ENCODE measurements at places on chromosomes 3 and 15.

GRCh38 chr3:168850109-168850508 lies 754.4 kb upstream of the GOLIM4 start:
- DNase-seq: no peak

DNA sequence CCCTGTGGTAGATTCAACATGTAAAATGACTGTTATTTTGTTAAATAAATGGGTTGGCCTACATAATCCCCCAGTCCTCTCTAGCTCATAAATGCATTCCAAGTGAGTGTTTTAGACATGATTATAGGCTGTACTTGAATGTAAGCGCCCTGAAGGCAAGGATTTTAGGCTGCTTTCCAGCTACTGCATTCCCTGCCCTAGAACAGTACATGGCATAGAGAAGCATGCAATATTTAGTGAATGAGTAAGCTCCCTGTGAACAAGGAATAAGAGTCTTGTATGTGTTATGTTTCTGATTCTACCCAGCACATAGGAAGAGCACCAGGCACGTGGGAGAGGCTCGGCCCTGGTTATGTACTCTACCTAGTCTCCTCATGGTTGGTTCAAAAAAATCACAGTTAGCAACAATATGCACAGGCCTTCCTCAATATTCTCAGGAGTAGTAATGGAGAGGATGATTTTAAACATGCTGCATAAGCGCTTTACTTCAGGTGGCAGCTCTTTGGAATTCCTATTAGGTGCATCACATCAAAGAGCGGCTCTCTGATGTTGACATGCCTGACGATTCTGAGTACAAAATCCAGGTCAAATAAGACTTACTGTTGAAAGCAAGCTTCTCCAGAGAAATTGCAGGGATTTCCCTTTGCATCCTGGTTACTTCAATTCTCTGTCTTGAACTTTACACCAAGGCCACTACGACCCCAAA lies 456.6 kb downstream of the MAGI1 start:
- DNase-seq: no peak

DNA sequence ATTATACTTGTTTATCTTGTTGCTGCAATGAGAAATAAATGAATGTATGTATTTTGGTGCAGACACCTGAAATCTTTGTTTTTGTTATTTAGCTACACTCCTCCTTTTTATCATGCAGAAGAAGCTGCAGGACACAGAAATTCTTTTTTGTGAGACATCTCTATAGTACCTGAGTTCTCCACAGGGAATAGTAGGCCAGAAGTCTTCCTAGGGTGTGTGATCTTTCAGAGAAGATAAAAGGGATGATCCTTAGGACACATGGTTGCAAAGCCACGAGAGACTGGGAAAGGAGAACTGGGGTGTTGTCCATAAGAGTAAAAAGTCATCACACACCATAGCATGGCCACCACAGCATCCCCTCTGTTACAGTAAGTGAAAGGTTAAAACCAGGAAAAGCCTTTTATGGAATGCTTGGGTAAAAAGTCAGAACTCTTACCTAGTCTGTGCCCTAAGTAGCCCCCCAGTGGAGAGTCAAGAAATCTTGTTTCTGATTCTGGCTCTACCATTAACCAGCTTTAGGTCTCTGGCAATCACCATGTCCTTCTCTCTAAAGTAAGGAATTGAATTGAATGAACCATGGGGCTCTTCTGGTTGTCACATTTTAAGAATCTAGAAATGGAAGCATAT lies 31.9 kb upstream of the ADGRG7 start:
- DNase-seq: no peak

DNA sequence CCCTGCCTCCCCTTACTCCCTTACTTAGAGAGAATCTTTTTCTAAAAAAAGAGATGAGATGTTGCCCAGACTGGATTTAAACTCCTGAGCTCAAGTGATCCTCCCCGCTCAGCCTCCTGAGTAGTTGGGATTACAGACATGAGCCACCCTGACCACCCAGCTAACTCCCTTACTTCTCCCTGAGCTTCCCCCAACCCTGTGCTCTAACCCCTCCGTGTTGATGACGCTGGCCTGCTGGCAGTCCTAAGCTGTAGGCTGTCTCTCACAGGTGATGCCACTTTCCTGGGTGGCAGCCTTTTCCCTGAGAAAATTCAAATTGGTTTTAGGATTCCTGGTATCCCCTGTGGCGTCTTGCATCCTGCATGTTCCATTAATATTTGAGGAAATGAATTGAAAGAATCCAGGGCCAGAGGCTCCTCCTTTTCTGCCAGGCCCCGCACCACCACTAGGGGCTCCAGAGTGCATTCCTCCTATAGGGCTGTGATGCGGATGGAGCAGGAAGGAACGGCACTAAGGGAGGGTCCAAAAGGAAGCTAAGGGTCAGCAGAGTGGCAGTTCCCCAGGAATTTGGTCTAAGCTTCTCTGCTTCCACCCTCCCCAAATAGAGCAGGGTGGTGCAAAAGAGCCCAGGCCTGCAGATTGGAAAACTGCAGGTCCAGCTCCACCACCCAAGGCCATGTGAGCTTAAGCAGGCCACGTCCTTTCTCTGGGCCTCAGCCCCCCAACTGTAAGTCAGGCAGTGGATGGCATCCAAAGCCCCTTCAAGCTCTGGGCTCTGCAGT lies 101.1 kb downstream of the DAPK2 start:
- DNase-seq: peak; percentile 38

DNA sequence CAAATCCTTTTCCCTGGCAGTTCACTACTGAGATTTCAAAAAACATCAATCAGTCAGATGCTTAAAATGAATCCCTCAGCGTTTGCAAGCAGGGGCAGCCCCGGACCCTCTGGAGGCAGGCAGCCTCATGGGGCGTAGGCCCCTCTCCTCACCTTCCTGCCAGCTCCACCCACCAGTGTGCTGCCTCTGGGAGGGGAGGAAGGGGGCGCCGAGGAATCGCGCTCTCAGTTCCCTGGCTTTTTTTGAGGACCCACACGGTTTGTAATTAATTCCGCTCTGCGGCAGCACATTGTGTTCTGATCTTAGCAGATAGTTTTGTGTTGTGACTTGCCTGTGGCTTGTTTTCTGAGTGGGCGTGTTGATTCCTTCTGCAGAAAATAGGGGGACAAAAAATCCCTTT lies 159.9 kb downstream of the KLF13 start:
- DNase-seq: no peak

- no peak for DNase-seq
Measured at GRCh38 chr3:129521611-129522010, 6.8 kb upstream of the RHO start.
